Activated CD8-positive, alpha-beta memory T cell treated with anti-CD3 and anti-CD28 coated beads for 1 hour (primary cell): ENCODE measurements at places on chromosomes 5 and 9.

GRCh38 chr9:124428751-124429529 is 13.7 kb upstream of the PSMB7 start:
- DNase-seq, result no peak

- peak; percentile 5 for DNase-seq
These were observed 394.9 kb downstream of the GADD45G start for GRCh38 chr9:89999534-90000370.

DNA sequence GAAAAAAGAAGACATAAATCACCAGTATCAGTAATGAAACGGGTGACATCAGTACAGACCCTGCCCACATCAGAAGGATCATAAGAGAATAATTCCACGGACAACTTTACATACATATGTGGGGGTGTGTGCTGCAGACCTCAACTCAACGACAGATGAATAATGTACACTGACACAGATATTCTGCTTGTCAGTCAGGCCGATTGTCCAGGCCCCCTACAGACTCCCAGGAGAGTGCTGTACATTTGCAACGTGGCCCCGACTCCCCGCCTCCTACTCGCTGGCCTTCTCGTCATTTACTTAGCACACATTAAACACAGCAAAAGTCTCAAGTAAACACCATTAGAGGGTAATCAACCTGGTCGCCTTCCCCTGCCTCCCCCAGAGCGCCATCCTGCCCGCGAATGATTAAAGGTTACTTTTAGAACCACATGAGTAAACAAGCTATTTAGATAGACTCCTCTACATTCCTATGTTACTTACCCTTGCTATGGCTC is 3.5 kb upstream of the TMED9 start:
- no peak for DNase-seq

DNA sequence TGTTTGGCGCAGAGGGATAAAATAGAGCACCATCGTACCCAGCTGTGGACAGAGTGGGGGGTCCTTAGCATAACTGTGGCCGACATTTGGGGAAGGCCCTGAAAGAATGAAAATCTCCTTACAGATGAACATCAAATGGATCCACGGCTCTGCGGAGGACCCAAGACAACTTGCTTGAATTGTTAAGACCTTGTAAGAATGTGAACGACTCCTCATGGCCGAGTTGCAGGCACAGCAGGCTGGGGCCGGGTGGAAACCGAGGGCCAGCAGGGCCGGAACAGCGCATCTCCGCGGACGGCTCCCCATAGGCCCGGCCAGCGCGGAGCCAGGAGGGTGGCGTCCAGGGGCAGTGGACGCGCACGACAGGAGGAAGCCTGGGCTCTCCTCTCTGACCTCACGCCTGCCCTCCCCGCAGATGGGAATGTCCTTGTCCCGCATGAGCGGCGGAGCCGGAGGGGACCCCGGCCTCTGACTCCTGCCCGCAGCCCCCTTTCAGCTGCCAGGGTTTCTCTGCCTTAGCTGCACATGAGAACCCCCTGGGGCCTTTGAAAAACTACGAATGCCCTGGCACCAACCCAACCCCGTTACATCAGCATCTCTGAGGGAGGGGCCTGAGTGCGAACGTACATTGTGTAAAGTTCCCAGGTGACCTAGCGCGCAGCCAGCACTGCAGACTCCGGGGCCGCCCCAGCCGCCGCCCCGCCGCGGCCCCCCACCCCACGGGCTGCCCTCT is 36.2 kb upstream of the PTCH1 start:
- no peak for DNase-seq

DNA sequence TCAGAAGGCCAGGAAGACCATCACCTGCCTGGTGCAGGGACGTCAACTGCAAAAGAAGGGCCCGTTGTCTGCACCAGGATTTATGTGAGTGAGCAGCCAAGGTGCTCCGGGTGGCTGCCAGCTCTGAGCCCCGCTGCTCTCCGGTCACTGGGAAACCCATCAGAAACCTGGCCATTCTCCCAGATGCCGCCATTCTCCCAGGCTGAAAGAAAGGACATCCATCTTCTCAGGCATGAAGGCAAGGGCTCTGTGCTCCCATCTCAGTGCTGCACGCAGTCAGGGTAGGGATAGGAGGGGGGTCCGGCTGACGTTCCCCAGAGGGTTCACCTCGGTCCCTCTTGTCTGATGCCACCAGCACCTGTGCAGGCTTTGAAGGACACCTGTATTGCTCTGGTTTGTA is 158.4 kb downstream of the ERCC6L2 start:
- DNase-seq, result no peak

GRCh38 chr5:74310997-74311930 is 329.3 kb downstream of the ENC1 start:
- DNase-seq, result no peak

DNA sequence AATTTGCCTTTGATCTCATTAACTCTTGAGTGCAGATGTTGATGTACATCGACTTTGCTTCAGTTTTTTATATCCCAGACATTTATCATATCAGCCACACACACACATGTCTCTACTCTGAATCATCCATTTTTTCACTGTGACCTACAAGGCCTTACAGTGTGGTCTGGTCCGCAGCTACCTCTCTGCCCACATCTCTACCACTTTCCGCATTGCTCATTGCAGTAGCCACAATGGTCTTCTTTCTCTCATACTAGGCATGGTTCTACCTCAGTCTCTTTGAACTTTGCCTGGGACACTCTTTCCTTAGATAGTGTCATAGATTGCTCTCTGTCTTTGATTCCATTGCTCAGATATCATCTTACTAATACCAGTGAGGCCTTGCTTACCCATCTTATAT is 87.9 kb upstream of the FSD1L start:
- DNase-seq, result no peak

- DNase-seq, result no peak
These were observed 44.1 kb downstream of the SUSD1 start for GRCh38 chr9:112130997-112131396.

DNA sequence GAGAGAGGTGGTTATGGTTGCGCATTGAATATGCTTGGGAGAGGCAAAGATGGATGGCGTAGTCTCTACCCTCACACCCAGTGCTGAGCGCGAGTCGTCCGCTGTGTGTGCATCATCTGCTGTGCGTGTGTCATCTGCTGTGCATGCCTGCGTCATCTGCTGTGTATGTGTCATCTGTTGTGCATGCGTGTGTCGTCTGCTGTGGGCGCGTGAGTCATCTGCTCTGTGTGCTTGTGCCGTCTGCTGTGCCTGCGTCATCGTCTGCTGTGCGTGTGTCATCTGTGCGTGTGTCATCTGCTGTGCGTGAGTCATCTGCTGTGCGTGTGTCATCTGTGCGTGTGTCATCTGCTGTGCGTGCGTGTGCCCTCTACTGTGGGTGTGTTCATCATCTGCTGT is 68.0 kb upstream of the IRX4 start:
- no peak for DNase-seq

DNA sequence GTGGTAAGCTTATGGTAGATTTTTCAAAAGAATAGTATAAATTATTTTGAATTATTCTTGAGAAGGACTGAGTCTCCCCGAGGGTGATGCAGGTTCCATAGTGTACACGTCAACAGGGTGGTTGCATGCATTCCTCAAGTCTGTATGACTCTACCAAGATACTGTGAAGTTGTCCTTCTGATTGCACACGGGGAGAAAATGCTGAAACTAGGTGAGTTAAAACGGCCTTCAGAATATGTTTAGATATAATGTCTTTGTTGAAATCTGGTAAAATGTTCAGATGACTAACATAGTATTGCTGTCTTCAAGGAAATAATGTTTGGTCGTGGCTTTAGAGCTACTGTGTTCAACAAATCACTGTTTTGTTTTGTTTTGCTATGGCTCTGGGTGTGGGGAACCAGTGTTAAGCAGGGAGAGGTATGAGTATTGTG is 22.4 kb upstream of the TNFAIP8 start:
- DNase-seq, result no peak

DNA sequence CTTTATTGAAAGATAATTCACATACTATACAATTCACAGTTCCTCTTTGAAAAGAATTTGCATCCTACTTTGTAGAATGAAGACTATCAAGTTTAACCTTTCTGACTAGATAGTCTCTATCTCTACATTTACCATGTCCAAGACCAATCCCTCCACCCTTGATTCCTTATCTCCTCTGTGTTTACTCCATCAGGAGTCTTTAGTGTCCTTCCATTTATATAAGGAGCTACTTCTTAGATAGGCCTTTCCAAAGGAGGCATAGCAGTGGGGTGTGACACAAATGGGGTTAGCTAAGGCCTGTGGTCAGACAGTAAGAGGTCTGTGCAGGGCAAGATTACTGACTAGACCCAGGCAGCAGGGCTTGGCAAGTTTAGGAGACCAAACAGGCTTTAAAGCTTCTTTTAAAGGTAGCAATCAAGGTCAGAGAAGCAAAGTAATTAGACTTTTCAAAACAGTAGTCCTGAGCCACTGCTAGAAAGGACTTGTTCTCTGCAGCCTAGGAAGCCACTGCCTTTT is 11.1 kb upstream of the DMXL1 start:
- DNase-seq, result no peak

DNA sequence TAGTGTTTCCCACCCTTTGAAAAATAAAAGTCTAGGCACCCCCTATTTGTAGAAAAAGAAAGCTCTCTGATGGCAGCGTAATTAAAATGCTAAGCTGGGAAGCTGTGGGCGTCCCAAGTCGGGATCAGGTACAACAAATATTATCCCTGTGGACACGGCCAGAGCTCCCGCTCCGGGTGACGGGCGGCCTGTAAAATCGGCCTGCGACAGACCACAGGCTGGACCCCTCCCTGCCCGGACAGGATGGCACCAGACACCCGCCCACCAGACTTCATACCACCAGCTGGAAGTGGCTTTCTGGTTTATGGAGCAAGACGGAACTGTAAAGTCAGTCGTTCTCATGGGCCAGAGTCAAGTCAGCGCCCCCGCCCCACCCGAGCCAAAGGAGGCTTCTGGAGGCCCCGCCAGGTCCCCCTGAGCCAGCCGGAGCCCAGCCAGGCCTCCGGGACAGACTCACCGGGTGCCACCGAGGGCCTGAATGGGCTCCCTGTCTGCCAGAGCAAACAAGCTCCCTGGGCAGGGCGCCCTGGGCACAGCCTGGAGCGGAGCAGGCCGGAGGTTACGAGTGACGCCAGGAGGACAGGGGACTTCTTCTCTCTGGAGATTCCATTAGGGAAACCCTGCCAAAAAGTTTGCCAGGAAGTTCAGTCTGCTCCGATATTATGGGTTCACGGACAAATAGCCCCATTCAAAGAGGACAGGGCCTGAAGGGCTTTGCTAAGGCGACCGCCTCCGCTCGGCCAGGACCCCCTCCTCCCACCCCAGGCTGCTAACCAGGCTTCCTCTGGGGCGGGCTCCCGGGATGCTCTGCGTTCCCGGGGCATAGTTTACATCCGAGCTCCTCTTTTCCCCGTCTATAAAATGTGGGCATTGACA is 173.7 kb downstream of the ERCC6L2 start:
- no peak for DNase-seq

DNA sequence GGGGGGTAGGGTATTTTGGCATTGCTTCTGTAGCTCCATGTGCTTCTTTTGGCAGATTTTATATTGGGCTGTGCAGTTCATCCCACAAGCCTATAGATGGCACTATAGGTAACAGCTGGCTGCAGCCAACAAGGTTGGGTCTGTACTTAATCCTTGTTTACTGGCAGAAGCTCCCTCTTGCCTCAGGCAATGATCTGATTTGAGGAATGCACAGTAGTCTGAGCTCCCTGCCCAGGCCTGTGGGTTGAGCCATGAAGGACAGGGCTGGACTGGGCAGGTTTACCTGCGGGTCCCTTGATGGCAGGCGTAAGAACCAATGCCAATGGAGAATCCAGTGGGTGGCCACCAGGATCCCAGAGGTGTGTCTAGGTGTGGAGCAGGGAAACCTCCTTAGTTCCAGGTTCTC is 11.7 kb upstream of the OR1J2 start:
- DNase-seq, result no peak

DNA sequence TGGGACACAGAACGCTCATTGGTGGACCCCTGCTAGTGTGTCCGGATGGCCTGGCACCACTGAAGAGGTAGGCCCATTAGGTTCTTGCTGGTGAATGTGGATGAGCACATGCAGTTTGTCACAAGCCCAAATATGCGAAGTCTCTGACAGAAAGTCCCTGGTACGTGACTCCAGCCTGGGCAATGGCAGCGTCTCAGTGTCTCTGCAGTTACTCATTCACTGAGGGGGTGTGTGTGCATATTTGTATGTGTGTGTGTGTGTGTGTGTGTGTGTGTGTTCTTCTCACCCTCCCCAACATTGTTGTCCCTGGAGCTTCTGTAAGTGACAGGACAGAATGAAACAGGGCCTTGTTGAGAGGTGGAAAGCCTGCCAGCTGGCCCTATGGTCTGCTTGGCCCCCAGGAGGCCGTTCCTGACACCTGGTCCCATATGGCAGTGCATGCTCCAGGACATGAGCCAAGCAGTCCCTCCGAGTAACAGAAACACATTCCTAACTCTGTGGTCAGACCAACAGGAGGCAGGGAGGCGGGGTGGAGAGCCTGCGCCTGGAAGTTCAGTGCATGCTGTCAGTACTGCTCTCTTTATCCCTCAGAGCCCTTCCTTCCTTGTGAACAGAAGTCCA is 169.9 kb downstream of the SLC28A3 start:
- DNase-seq, result no peak

GRCh38 chr9:124688238-124688904 is 82.7 kb downstream of the NR6A1 start:
- no peak for DNase-seq
